ENCODE measurements at places on chromosomes 16 and 17.

DNA sequence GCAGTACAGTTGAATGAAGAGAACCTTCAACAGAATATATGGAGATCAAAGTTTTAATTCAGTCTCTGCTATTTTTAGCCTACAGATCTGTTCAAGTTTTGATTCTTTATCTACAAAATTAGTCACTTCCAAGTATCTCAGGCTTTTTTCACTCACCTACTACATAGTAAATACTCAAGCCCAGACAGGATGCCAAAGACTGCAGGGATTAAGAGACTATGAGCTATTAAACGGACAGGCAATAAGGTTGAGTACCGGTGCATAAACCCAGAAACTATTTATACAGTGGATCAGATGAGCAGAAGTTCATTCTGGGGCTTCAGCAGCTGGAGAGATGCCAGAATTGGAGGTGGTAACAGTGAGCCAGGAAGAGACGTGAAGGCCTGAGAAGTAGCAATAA, 18.7 kb upstream of the OR3A1 start:
- DNase-seq, result no peak

DNA sequence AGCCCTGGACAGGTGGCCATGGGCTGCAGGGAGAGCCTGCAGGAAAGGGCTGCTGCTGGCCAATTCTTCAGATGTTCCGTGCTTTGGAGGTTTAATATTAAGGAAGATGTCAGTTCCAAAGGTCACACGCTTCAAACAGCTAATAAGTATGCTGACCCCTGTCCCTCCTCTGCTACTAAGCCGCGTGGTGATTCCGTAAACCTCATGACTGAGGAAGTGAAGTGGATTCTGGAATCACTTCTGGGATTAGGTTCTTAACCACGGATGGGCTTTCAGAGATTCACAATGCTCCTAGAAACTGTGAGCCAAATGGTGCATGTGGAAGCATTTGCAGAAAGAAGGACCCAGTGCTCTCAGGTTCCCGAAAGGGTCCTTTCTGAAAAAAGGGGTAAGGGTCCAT, 28.5 kb upstream of the ERN1 start:
- no peak for DNase-seq

GRCh38 chr16:13429416-13429815, 490.5 kb upstream of the ERCC4 start:
- no peak for DNase-seq

DNA sequence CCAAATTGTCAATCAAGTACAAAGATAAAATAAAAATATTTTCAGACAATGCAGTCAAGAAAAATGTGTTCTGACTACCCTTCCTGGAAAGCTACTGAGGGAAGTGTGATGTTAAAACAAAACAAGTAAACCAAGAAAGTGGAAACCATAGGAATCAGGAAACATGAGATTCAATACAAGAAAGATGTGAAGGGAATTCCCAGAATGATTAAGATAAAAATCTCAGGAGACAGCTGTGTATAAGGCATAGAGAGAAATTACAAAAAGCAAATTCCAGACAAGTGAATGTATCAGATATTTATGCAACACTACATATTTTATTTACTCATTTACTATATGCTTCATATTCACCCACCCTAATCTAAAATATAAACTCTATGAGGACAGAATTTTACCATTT, 32.2 kb downstream of the TRIM37 start:
- DNase-seq, result no peak

DNA sequence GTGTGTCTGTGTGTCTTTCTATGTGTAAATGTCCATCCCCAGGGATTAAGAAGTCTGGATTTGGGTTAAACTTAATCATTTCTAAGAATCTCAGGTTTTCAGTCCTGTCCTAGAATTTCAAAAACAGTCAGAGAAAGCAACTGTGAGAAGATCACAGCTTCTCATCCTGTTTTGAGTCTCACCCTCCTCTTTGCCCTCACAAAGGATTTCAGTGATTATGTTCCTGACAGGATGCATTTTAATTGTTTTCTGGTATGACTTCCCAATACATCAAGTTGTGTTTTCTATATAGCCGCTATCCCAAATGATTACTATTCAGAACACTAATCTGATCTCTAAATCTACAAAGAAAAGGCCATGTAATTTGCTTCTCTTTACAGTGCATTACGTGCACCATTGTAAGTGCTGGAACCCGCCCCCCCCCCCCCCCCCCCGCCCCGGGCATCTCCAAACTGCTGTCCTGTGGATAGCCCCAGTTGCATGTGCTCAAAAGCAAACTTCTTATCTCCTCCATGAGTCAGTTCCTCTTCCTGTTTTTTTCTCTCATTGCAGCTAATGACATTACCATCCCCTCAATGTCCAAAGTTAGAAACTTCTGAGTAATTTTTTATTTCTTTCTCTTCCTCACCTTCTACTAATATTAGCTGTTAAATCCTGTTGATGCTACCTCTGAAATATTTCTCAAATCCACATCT, 73.9 kb downstream of the CDH13 start:
- DNase-seq, result no peak

- peak; percentile 88 for DNase-seq
These were observed 16.7 kb downstream of the SOCS3 start for GRCh38 chr17:78343187-78343542.

- DNase-seq, result no peak
These were observed 434.8 kb downstream of the SLC39A11 start for GRCh38 chr17:72657467-72658317.

- DNase-seq, result peak; percentile 52
These were observed 59.8 kb upstream of the FBXO47 start for GRCh38 chr17:39026980-39027451.

GRCh38 chr16:56889206-56889605, 24.2 kb downstream of the SLC12A3 start:
- no peak for DNase-seq

DNA sequence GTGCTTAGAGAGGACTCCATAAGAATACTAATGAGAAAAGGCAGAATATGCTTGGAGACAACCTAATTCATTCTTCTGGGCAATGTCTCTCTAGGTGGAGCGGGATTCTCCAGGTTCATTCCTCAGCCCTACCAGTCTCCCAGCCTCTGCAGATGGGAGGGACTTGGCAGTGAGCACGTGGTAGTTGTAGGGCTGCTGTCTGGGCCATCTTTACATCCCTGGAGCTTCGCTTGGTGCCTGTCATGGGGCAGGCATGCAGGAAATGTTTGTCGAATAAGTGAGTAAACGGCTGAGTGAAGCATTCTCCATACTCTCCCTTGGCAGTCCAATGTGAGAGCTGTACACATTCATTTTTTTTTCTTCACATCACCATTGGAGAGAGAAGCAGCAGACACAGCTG, 387.5 kb downstream of the UTP18 start:
- DNase-seq, result no peak

DNA sequence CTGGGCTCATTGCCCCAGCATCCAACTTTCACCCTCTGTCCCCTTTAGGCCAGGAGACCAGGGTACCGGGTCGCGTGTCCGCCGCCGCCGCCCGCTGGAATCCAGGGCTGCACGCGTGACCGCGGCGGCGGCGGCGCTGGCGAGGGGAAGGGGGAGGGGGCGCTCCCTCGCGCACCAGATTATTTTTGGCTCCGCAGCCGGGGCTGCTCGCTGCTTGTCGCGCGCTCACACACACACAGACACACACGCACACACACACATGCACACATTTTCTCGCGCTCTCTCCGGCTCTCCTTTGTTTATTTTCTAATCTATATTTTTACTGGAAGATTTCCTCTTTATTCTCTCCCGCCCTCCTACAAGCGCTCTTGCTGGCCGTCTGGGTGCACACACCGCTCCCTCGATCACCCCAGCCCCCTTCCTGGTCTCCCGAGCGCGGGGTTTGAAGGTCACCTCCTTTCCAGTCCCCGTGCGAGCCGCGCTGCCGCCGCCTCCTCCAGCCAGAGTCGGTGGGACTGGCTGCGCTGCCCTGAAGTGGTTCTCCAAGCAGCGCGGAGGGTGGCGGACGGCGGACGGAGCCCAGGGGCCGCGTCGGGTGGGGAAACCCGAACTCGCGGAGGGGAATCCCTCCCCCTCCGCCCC, 921.4 kb upstream of the EEF2KMT start:
- no peak for DNase-seq

DNA sequence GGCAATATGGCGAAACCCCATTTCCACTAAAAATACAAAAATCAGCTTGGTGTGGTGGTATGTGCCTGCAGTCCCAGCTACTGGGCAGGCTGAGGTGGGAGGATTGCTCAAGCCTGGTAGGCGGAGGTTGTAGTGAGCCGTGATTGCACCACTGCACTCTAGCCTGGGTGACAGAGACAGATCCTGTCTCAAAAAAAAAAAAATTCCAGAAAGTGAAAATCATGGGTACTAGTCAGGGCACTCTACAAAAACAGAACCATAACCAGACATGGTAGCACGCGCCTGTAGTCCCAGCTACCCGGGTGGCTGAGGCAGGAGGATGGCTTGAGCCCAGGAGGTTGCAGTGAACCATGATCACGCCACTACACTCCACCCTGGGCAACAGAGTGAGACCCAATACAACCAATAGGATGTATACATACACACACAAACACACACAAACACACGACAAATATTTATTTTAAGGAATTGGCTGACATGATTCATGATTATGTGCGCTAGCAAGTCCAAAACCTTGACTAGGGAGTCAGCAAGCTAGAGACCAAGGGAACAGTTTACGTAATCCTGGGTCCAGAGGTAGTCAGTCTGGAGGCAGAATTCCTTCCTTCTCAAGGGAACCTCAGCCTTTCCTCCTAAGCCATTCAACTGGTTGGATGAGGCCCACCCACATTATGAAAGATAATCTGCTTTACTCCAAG, 11.6 kb upstream of the GP1BA start:
- DNase-seq, result no peak

DNA sequence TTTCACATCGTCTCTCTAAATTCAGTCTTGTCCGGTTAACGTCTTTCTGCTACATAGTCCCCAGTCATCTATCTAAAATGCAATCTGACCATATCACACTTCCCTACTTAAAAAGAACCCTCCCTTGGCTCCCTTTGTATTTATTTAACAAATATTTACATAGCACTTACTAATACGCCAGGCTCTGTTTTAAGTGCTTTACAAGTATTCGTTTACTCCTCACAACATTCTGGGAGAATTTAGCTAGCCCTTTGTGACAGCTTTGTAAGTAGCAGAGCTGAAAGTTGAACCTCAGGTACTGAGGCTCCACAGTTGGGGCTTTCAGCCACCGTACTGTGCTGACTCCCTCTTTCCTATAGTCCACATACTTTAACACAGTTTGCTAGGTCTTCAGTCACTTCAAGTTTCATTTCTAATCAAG, 9.2 kb downstream of the PAFAH1B1 start:
- no peak for DNase-seq

DNA sequence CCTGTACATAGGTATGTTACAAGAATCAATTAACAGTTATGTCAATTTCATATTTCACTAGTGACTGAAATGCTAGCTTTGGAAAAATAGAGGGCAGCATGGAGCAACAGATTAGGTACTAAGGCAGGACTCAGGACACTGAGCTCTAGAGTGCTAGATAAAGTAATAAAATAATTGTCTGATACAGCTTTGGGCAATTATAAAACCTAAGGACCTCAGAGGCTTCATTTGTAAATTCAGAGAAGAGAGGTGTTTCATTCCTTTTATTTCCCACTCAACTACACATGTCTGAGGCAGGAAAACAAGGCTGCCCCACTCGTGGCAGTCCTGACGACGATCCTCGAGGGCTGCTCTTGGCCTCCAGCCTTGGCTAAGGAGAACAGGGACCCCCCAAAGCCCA, 81.5 kb downstream of the CA4 start:
- DNase-seq, result no peak

DNA sequence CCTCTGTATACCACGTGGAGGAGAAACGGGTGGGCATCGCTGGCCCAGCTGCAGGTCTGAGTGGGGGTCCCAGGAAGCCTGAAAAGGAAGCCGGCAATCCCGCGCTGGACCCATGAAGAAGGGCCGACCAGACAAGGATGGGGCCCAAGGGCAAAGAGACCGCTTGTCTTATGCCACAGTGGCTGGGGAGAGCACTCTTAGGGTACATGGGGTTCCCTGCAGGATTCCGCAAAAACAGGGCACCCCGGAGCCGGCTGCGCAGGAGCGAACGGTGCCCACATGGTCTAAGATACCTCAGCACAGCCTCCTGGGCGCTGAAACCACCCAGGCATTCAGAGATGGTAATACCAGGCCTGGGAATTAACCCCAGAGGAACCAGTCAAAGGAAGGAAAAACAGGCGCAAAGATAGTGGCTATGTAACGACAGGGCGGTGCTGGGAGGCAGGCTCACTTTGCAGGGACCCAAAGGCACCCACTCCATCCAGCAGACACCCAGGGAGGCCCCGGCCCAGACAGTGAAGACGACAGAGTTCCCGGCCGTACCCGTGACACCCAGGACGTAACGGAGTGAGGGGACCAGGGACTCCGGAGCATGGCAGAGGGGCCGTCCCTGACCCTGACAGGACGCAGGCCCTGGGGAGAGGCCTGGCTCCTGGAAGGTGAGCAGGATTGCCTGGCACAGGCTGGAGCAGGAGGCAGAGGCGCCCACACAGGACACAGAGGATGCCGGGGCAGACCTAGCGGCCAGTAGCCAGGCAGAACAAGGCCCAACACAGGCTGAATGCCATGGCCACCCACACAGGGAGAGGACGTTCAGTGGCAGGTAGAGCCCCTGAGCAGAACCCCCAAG, 10.3 kb downstream of the PIEZO1 start:
- DNase-seq, result no peak

- DNase-seq, result no peak
These were observed 94.1 kb upstream of the ZNF750 start for GRCh38 chr17:82933911-82934310.

DNA sequence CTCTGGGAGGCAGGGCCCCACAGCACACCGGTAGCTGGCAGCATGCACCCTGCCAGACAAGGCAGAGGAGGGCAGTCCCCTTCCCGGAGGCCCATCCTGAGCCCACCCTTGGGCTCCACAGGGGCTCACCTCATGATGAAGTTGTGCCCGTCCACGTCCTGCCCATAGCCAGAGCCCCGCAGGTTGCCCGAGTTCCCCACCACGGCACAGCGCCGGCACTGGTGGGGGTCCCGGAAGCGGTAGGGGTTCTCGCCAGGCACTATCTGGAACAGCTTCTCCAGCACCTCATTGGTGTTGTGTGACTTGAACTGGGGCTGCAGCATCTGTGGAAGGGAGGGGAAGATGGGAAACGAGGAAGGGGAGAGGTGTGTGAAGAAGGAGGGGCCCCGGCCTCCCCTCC, 44.0 kb downstream of the ST3GAL2 start:
- no peak for DNase-seq

DNA sequence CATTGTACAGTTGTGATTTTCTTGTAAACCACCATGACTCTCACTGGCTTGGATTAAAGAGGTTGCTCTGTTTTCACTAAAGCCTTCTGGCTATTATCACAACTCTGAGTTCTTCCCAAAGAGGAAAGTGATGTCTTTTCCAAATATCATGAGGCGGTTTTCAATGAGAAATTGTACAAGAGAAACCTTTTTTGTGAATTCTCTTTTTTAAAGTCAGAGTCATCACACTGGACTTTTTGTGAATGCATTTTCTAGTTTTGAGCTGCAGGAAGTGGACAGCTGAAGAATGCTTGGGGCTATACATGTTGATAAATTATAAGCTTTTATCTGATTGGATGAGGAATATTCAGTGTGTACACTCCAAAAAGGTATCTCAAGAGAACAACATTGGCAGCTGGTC, 100.2 kb downstream of the PHKB start:
- no peak for DNase-seq

DNA sequence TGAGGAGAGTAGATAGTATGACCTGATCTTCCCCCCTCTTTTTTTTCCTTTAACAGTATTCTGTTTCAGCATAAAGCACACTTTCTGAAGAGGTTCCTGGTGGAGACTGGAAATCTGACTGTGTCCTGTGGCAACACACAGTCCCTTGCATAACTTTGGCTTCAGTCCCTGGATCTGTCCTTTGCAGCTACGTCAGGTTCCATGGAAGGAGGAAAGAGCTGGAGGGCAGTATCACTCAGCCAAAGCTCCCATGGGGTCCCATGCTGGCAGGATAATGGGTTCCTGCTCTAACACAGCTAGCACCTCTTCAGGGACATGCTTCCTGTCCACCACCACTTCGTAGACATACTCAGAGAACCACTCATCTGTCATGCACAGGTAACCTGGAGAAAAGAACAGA, 13.3 kb upstream of the SLC6A4 start:
- peak; percentile 33 for DNase-seq
